Tracheal epithelial cell (primary cell): ENCODE measurements at places on chromosomes 4 and X. TPM values are rescaled to one million over a fixed set of nuclear protein-coding genes. Genes with fewer than 3 reads are reported as not detected.

TCEAL2 gene
- not detected in 2 replicates for total RNA-seq

MTMR8 gene
- total RNA-seq: 0.21 and 0.72 TPM in 2 replicates

TIMM17B gene
- 52.1 and 53.1 TPM in 2 replicates for total RNA-seq

HMGB3 gene
- total RNA-seq: 24.6 and 54.6 TPM in 2 replicates

PPEF2 gene
- total RNA-seq: 0.24 TPM in 1 of 2 replicates, not detected in the other

STK32B gene
- total RNA-seq: 0.43 and 1.9 TPM in 2 replicates

PRSS12 gene
- total RNA-seq: 11.8 and 24.1 TPM in 2 replicates

CDKL5 gene
- 2.3 and 5.5 TPM in 2 replicates for total RNA-seq

SOX3 gene
- total RNA-seq: not detected in 2 replicates

SYTL4 gene
- under 0.01 and 1.9 TPM in 2 replicates for total RNA-seq

TDO2 gene
- under 0.01 TPM in 1 of 2 replicates, not detected in the other for total RNA-seq

SOWAHD gene
- 0.24 and 0.43 TPM in 2 replicates for total RNA-seq
